ENCODE measurements at places on chromosomes 1 and 21.

- no peak for DNase-seq
Measured at GRCh38 chr1:12158357-12159092, 8.3 kb upstream of the TNFRSF1B start.

DNA sequence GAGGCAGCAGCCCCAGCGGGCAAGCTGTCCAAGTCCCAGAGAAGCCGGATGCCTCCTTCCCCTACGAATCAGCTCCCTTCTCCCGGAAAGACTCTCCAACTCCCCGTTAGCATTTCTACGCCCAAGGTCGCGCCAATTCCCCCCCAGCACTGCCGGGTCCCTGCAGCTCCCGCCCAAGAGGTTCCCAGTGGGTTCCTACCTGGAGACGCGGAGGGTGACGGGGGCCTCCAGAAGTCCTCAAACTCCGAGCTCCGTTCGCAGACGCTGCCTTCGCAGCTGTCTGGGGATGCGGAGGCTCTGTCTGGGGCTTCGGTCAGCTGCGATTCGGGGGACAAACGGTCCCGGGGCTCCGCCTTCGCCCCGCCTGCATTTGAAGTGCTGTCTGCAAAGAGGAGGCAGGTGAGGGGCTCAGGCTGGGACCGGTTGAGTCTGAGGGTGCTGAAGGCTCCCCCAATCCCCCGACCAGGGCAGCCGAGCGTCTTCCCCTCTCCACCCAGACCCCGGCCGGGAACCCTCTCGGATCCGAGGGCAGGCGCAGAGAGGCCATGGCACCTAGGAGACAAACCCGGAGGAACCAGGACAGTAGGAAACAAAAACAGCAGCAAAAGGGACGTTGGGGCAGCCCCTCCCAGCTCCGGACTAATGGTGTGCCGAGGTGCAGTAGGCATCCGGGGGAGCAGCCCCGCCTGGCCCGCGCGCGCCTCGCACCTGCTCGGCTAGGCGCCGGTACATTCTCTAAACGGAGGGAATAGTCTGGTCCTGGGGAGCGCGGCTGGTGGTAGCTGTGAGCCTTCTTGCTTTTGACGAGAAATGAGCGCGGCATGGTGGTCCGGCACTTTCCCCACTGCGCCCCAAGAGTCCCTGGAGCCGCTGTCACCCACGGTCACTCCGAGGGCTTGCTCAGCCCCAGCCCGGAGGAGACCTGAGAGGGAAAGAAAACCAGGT is 3.8 kb downstream of the GFI1 start:
- no peak for DNase-seq

- DNase-seq, result no peak
Measured at GRCh38 chr1:236065509-236066005, 667 bp upstream of the NID1 start.

DNA sequence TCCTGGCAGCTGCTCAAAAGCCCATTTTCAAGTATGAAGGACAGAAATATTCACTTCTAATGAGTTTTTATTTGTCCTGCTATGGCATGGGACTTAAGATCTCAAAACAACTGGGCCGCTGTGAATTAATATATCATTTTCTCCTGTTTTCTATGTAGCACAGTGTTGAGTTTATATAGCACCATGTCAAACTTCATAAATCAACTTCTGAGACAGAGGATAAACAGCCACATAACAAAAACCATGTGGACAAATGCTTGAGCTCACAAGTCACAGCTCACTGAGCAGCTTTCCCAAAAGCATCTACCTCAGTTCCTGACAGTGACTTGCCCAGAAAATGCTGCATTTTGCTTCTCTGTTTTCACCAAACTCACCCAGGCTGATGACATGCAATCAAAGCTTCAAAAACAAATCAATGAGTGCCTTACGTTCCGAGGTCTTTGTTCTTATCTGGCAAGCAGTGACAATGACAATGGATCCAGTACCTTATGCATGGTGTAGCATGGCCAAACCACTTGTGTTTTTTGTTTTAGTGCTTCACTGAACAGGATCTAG is 722.6 kb downstream of the LRRIQ3 start:
- DNase-seq, result no peak

GRCh38 chr1:39652554-39652953 is 13.1 kb upstream of the HEYL start:
- DNase-seq, result no peak

Data from NCI-H1436 treated with DMSO at 0.1 percent for 48 hours (cell line).